ENCODE measurements at places on chromosomes 7 and 10.

DNA sequence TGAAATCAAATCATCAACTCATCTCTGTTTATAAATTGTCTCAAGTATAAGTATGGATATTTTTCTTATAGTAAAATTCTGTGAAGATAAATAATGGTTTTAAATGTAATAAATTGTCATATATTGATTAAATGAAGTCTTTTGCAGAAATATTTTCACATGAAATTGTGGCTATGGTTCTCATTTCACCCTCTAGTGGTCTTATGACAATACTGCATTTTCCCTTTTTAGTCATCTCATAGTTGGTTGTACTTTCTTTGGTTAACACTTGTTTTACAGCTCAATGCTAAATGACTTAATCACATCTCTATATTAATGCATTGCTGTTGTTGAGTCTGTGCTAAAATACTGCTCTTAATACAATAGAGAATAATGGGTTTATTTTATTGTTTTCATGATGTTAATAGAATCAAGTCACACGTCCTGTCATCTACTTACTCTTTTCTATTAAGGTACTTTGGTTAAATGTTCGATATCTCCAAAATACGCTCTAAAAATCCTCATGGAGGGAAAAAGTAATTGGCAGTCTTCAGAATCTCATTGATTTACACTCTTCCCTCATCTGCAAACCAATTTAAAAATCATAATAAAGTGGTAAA lies 38.0 kb upstream of the CACNA2D1 start:
- no peak for DNase-seq

GRCh38 chr7:84664626-84665025 lies 470.0 kb upstream of the SEMA3A start:
- no peak for DNase-seq

- DNase-seq = no peak
Measured at GRCh38 chr10:114684084-114684821, 26.2 kb upstream of the ABLIM1 start.

DNA sequence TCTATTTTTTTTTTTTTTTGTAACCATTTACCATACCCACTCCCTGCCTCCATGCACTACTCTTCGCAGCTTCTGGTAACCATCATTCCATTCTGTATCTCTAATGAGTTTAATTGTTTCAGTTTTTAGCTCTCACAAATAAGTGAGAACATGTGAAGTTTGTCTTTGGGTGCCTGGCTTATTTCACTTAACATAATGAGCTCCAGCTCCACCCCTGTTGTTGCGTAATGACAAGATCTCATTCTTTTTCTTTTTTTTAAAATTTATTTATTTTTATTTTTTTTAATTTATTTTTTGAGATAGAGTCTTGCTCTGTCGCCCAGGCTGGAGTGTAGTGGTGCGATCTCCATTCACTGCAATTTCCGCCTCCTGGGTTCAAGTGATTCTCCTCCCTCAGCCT lies 142.3 kb upstream of the PCLO start:
- DNase-seq = no peak

- no peak for DNase-seq
Measured at GRCh38 chr7:55484241-55484640, 88.1 kb downstream of the VOPP1 start.

DNA sequence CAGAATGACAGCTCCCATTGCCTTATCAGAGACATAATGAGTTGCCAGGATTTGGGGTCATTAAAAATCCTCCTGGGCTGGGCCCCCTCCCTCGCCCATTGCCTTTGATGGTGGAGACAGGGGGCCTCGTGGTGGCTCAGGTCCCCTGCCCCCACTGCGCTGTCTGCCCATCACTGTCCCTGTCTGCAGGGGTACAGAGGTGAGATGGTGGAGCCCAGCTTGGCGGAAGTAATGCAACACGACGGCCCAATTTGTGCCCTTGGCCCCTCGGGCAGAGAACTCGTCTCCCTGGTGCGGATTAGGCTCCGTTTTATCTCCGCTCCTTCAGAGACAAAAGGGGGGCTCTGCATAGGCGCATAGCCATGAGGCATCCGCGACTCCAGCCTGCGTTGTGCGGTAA lies 152.4 kb upstream of the UNC5B start:
- no peak for DNase-seq

DNA sequence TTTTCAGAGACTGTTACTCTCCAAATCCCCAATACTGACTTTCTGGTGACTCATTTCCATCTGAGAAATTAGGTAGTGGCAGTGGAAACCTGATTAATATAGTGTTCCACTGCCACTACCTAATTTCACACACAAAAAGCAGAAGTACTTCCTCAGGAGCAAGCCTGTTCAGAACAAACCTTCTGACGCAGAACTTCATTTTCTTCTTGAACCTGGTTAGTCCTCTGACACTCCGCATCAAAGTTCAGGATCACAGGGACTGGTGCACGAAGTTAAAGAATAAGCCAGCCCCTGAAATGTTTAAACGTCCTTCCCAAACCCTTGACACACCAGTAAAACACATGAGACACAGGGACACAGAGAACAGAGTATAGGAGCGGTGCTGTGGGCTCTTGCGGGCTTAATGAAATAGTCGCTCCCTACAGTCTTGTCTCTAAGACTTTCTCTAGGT lies 4.4 kb downstream of the WDR91 start:
- no peak for DNase-seq

DNA sequence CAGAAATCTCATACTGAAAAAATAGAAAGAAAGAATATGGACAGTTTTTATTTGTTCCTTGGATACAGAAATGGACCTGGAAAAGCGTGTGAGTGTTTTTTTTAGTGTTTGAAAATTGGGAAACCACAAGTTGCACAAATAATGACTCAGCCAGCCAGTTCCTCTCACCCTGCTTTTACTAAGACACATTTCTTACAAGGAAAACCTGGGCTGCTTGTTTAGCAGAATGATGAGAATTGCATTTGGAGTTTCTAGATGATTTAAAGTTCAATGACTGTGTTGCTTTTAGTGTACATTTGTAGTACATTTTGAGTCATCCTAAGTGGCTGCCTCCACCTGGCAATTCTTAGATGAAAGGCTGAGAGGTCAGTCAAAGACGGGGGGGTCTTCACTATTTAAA lies 218.7 kb downstream of the ABCA13 start:
- no peak for DNase-seq

GRCh38 chr7:24052572-24053260 lies 231.3 kb upstream of the NPY start:
- DNase-seq = no peak

DNA sequence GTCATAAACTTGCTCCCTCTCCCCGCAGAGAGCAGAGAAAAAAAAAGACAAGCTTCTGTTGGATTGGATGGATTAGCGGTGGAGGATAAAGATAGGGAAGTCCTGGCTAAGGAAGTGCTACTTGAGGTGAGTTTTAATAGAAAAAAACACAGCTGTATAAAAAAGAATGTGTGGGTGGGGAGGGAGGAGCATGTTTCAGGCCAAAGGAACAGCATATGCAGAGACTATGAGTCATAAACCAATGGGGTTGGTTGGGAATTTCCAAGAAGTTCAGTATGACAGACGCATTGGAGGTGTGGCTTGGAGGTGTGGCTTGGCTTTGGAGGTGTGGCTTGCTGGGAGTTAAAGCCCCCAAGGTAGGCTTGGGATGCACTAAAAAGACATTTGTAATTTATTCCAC lies 103.0 kb upstream of the LSM8 start:
- DNase-seq = no peak

DNA sequence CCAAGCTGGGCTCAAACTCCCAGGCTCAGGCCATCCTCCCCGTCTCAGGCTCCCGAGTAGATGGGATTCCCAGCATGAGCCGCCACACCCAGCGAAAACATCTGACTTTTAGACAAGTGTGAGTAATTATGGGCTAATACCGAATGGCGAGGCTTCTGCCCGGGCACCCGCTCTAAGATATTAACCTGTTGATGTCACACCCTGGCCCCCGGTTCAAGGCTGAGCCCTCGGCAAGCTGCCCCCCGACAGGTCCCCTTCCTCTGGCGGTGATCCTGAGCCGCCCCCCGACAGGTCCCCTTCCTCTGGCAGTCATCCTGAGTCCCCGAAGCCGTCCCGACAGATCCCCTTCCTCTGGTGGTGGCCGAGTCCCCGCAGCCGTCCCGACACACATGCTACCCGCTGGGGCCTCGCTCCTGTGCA lies 5.2 kb downstream of the PSMG3 start:
- no peak for DNase-seq

DNA sequence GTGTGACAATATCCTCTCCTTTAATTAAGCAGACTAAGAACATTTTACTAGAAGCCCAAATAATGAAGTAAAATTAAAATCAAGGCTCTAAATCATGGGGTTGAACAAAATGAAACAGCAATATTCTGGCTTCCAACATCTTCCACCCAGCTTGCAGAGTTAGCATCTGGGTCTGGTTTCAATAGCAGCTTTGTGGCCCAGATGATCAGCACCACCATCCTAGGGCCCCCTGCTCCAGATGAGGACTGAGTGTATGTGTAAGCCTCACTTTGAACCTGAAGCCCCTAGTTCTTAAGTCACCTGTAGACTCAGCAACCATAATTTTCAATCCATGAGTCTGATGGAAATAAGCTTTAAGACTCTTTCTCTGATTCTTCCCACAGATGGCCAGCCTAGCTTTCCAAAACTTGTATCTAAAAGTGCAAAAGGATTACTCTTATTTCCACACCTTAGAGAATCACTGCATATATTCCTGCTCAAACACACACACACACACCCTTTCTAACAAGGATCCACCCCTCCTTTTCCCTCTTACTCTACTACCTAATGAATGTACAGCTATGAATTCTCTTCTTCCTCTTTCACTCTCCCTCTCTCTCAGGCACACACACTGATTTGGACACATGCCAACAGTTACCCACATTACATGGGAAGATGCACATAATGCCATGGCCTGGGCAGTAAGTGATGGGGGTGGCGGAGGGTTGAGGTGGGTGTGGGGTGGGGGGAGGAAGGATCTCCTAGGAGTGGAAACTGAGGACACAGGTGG lies 3.5 kb downstream of the DENND11 start:
- DNase-seq = no peak

- DNase-seq = no peak
Measured at GRCh38 chr10:122847782-122848604, 2.3 kb upstream of the CUZD1 start.

GRCh38 chr7:138465046-138465445 lies 5.0 kb downstream of the TRIM24 start:
- DNase-seq = no peak

DNA sequence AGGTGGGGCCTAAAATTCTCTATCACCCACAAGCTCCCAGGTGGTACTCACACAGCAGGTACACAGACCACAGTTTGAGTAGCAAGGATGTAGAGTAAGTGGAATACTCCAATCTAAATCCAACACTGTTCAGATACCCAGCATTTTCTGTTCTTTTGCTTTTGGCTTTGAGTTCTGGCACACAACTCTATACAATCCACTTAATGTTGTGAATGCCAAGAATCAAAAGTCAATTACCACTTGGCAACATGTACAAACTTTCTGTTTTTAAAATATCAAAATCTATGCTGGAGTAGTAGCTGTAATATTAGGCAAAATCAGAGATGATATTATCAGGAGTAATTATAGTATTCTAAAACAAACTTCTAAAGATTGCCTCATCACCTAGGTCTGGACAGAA lies 133.4 kb upstream of the LRRTM3 start:
- DNase-seq = no peak

- no peak for DNase-seq
Measured at GRCh38 chr7:17929647-17930395, 10.5 kb downstream of the SNX13 start.

DNA sequence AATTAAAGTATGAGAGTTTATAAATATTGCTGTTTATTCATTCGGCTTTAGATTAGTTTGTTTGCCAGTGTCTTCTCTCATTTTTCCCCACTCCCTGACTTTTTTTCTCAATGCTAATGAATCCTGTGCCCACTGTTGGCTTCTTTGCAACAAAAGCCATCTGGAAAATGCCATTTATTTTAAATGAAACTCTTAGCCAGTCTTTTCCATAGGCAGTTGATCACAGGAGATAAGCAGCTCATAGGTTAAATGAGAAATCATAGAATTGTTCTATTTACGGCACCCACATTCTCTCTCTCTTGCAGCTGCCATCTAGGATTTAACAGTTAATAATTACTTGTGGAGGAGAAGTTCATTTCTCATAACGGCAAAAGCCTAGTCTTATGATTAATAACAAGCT lies 249.3 kb upstream of the POM121L12 start:
- DNase-seq = no peak

DNA sequence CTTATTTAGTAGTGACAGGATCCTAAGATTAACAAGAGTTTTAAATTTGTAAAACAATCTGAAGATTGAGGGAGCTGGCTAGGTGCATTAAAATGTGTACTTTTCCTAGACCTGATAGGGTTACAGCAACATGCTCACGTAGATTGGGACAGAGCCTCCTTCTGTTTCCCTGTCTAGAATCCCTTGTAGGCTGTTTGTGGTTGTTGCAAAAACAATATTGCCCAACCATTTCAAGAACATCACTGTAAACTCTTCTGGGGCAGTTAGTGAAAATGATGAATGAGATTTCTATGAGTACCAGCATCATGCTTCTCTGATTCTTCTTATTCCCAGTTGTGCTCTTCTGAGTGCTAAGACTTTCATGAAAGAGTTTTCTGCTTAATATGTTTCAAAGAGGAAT lies 14.7 kb upstream of the CPED1 start:
- no peak for DNase-seq

DNA sequence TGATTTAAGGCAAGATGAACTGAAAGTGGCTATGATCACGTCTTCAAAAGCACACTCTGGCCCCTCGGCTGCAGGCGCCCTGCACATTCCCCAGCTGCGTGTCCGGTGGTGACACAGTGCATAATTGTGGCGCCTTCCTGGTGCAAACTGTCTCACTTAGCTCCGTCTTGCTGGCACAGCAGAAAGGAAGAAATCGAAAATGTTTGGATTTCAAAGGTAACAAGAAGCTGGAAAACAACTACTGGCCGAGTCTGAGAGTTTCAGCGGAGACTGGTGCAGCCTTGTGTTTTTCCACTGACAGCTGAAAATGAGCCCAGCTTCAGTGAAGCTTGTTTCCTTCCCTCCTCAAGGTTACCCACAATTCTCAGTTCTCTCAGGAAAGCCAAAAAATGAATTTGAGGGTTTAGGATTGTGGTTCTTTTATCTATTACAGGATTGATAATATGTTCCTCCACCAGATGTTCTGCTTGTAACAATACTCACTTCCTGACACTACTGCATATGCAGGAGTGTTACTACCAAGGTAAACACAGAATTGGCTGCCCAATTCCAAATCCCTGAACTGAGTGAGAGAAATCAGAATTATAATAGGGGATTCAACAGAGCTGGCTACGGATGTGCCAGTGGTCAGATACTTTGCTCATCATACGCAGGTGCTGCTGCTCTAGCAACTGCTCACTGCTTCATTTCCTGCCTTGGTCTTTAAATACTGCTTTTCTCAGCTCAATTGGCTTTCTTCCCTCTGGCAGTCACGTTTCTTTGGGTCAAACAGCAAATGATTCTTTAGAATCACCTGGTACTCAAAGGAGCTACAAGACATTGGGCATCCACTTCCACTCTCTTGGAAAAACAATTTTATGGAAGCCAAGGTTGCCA lies 63.7 kb downstream of the TRUB1 start:
- no peak for DNase-seq

GRCh38 chr7:96144260-96144526 lies 177.7 kb downstream of the SLC25A13 start:
- no peak for DNase-seq

GRCh38 chr7:147510923-147511322 lies 1079.6 kb upstream of the C7orf33 start:
- no peak for DNase-seq

Data from CD4-positive, alpha-beta T cell treated with Interleukin-6 at 100 ng/mL for 8 hours (primary cell).